NCI-H2029 treated with DMSO at 0.1 percent for 48 hours (cell line): ENCODE measurements at places on chromosomes 1 and 21.

GRCh38 chr1:35924838-35925237 is 6.1 kb upstream of the AGO3 start:
- DNase-seq, result no peak

DNA sequence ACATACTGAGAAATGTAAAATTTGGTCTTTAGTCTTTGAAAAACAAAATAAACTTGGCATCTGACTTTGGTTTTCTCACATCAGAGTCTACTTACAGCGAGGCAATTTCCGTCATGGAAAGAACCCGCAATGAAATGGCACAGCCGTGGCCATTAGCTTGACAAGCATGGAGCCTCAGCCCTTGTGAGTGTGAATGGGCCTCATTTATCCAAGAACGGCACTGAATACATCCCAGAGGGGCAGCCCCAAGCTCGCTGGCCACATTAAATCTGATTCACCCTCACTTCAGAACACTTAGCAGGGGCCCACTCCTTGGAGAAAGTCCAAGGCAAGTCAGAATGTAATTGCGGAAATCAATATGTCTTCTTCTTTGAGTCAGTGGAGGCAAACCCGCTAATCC is 64.8 kb downstream of the ERG start:
- no peak for DNase-seq

- peak; percentile 40 for DNase-seq
Observed at GRCh38 chr1:42949312-42950115, 9.2 kb downstream of the SLC2A1 start.

DNA sequence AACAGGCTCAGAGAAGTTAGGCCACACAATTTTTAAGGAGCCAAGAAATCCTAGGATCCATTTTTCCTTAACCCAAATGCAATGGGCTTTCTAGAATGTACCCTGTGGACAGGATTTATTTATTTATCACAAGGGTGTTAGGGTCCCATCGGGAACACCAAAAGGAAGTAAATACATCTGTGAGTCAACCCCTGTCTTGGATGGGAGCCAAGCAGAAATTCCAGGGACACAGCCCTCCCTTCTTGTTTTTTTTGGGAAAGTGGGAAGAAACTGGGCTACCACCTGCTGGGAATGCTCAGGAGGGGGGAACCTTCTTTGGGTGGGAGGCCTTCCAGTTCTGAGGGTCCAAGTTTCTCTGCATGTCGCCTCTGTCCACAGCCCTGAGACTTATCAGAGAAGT is 1.3 kb downstream of the CRNN start:
- no peak for DNase-seq

DNA sequence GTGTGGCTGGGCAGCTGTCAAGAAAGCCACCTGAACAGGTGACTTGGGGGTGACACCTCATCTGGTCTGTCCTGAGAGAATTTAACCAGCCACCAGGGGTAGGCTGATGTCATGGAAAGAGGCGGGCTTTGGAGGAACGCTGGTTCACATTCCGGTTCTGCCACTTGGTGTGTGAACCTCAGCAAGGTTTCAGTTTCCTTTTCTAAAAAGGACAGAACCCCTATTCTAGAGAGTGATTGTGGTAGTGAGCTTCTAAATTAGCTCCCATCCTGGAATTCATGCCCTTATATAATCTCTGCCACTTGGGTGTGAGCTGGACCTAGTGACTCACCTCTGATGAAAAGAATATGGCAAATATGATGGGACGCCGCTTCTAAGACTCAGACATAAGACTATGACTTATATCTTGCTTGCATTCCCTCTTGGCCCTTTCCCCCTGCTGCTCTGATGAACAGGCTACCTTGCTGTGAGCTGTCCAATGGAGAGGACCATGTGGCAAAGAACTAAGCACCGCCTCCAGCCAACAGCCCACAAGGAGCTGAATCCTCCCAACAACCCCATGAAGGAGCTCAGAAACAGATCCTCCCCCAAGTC is 332.1 kb downstream of the RRAGC start:
- DNase-seq, result no peak

GRCh38 chr1:35505911-35506798 is 51.0 kb downstream of the KIAA0319L start:
- peak; percentile 56 for DNase-seq

- DNase-seq, result peak; percentile 11
Observed at GRCh38 chr1:203629507-203630082, 3.0 kb downstream of the ATP2B4 start.

DNA sequence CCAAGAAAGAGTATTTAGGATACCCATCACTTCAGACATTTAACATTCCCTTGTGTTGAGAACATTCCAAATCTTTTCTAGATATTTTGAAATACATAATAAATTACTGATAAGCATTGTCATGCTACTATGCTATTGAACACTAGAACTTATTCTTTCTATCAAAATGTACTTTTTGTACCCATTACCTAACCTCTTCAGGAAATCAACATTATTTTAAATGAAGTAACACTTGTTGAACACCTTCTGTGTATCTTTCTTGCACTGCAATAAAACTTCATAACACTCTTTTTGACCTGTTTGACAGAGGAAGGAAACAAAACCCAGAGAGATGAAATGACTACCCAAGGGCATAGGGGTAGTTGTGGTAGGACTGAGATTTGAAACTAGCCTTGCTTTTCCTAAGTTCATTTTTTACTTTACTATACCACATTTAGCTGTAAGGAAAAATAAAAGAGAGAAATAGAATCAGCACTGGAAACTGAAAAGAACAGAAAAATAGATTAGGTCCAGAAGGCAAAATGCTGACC is 99.4 kb downstream of the UCHL5 start:
- no peak for DNase-seq

GRCh38 chr1:172342584-172343239 is 77.8 kb upstream of the C1orf105 start:
- no peak for DNase-seq

DNA sequence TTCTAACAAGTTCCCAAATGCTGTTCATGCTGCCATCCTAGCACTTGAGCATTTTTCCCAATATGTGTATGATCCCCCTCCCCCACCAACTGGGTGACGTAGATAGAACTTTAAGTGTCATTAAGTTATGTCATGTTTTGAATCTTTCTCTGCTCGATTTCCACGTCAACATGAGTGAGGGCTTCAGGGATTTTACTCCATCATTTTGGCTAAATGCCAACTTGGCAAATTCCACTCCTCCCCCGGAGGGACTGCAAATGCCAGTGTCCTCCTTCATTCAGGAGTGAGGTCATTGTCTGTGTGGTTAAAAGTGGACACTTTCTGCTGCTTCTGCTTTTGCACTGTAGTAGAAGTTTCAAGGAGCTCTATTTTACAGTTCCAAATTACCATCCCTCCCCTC is 201.7 kb downstream of the FGGY start:
- DNase-seq, result no peak

DNA sequence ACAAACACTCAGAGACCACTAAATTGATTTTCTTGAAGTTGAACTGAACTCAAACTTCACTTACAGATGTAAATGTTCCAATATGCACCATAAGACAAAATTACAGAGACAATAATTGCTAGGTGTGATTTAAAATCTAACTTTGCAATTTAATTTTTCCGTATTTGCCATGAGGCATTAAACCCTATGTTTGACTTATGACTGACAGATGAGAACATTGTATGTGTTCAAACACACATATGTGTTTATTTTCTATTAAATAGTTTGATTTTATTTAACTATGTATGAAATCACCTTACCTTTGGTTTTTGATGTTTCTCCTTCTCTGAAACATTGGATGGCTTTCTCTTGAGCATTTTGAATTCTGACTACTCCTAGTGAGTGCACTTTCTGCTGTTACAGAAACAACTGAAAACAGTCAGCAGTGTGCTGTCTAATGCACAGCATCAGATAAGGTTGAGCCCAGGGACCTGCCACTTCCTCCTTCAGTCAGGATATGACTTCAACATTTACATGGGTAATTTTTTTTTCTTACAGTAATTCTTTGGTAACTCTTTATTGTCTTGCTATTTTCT is at the start of gene SAMSN1:
TSS of gene SAMSN1 (minus strand) at position 410 of the 575 bp plus-strand sequence. CDS start at position 356, 54 bp downstream.
- DNase-seq, result no peak

DNA sequence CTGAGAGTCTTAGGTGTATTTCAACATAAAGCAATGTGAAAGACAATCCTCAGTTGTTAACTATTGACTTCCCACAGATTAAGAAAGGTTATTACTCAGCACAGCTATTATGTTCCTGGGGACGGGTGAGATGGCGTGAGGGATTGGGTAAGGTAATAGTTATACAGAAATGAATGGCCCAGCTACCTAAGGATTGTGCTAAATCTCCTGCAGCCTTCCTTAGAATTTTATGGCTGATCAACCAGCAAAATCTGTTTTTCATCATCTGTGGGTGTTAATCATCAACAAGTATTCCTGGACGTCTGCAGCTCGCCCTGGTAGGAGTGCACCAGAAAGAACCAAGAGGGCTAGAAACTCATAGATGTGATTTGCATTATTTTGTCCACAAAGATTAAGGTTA is 146.0 kb upstream of the IVNS1ABP start:
- no peak for DNase-seq

DNA sequence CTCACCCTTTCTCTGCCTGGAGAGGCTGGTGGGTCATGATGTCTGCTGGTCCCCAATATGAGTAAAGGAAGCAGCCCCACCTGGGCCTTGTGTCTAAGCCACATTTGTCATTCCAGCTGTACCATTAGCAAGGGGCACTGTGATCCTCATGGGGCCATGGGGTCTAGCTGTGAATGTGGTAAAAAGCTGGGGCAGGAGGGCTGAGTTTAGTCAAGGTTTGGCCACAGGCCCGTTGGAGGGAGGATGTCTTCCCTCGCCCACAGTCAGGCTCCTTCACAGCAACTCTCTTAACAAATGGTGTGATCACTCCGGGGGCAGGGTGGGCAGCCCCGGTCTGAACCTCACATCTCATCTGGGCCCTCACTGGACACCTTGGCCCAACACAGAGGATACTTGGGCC is 115.4 kb downstream of the DMRTB1 start:
- DNase-seq, result no peak

- DNase-seq, result no peak
Observed at GRCh38 chr21:38905752-38906151, 100.0 kb downstream of the ETS2 start.

DNA sequence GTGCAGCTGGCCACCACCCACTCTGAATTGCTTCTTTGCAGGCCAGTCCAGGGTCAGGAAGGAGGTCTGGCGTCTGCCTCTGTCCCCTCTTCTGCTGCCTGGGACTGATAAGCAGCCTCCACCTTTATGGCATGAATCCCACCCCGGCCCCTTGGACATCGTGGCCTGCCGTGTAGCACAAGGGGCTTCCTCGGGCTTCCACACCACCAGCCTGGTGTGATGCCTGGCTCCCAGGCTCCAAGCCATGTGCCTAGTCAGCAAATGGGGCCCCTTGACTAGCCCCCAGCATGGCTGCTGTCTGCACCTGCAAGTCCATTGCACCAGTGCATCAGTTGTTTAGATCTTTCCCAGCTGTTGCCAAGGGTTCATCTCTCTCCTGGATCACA is 9.9 kb upstream of the ARF1 start:
- no peak for DNase-seq

DNA sequence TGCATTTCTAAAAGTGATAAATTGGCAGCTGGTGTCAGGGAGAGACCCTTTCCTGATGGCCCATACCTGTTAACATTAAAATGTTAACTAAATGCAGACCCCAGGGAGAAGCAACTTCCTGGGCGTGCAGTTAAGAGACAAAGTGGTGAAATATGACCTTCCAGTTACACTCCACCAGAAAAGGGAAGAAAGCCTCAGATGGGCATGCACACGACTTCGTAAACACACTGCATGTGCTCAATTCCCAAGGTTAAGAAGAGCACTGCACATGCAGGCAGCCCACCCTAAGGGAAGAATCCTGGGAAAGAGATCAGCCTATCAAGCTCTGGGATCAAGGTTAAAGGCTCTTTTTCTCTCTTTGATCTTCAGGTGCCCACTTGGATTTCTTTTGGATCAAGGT is 9.7 kb upstream of the GBP6 start:
- no peak for DNase-seq

GRCh38 chr1:88650676-88651418 is 33.2 kb upstream of the PKN2 start:
- no peak for DNase-seq

DNA sequence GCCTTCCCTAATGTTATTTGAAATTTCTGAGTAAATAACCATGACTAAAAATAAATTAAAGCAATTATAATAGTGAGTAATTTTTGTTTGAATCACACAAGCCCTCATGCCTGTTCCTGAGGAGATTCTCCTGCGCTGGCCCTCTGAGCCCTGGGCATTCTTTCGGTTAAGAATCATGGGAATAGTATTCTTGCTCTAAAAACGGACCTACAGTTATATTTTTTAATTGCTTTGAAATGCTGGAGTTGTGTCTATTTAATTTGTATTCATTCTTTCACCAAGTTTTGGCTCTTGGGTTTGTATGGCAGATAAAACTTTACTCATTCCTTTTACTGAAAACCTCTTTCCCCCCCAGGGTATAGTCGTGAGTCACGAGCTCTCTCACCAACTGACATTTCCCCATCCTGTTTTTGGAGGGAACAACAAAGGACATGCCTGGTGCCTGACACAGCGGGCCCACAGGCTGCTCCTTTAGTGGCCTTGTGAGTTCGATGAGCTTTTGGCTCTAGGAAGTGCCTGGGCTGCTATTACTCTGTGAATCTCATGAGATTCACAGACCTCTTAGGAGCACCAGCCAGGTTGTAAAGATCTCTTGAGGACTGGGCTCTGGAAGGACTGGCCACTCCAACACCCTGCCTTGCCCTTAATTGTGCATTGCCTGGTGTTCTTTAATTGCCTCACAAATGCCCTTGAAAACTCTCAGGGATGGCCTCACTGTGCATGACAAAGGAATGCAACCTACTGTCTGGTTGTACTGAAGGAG is 58.6 kb downstream of the DDR2 start:
- no peak for DNase-seq

GRCh38 chr1:160743266-160743665 is 4.2 kb downstream of the SLAMF7 start:
- DNase-seq, result no peak

- no peak for DNase-seq
Observed at GRCh38 chr1:243364330-243364729, 108.5 kb downstream of the SDCCAG8 start.

- no peak for DNase-seq
Observed at GRCh38 chr1:29675481-29676263, 439.4 kb downstream of the PTPRU start.

DNA sequence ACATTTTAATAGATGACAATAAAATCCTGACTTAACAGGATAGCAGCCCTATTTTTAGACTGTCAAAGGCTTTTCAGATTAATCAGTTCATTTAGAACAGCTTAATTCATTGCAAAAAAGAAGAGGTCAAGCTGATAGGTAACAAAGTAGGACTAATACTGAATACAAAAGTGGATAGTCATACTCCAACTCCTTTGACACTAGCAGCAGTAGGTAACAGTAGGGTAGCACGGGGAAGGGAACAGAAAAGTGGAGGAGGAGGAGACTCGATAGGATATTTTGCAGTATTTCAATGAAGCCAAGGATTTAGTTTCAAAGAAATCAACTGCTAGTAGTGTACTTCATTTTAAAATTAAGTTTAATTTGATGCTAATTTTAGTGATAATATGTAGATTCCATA is 51.1 kb downstream of the USP1 start:
- no peak for DNase-seq

GRCh38 chr21:43764576-43765495 is 11.3 kb downstream of the CSTB start:
- DNase-seq, result no peak

GRCh38 chr1:6884652-6885153 is 99.4 kb downstream of the CAMTA1 start:
- DNase-seq, result no peak

GRCh38 chr1:77797991-77798390 is 18.5 kb downstream of the MIGA1 start:
- no peak for DNase-seq
